SW 1271 (cell line): ENCODE measurements at places on chromosomes 3 and 15.

DNA sequence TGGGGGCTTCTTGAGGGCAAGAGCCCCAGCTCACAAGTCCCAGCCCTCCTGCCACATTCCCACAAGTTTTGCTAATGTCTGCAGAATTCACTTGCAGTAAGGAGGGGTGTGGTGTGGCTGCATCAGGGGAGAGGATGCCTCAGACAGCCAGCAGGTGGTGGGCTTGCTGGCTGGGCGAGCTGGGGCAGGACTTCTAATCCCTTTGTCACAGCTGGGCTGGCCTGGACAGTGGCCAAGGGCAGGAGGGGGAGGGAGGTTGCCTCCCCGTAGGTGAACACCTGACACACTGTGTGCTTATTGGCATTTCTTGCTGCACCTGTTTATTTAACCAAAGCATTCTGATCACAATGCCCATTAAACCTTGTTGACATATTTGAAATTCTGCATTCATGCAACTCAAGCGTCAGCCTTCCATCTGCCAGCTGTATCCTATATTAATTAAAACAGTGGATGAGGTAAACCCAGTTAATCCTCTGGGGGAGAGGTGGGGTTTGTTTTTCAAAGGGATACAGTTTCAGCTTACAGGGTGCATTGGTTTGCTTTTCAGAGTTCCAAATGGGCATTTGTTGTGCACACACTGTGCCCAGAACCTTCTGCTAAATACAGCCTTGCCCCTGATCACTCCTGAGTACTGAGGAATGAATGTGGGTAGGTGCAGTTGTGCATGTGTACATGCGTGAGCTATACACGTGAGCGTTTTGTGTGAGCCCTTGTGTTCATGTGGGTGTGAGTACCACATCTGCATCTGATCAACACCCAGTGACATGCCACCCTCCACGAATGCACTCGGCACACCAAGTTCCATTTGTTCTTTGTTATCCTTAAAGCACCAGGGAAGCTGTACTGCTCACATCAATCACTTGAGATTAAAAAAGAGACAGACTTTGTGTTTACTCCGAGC, 268.7 kb downstream of the XXYLT1 start:
- DNase-seq, result peak; percentile 32

GRCh38 chr3:30642849-30643361, 36.5 kb downstream of the TGFBR2 start:
- no peak for DNase-seq

GRCh38 chr3:185823078-185824044, 1.5 kb downstream of the IGF2BP2 start:
- DNase-seq, result peak; percentile 7

- no peak for DNase-seq
Measured at GRCh38 chr3:27728195-27729087, 6.3 kb upstream of the EOMES start.

- DNase-seq, result no peak
Measured at GRCh38 chr3:14876921-14877333, 58.2 kb downstream of the FGD5 start.

DNA sequence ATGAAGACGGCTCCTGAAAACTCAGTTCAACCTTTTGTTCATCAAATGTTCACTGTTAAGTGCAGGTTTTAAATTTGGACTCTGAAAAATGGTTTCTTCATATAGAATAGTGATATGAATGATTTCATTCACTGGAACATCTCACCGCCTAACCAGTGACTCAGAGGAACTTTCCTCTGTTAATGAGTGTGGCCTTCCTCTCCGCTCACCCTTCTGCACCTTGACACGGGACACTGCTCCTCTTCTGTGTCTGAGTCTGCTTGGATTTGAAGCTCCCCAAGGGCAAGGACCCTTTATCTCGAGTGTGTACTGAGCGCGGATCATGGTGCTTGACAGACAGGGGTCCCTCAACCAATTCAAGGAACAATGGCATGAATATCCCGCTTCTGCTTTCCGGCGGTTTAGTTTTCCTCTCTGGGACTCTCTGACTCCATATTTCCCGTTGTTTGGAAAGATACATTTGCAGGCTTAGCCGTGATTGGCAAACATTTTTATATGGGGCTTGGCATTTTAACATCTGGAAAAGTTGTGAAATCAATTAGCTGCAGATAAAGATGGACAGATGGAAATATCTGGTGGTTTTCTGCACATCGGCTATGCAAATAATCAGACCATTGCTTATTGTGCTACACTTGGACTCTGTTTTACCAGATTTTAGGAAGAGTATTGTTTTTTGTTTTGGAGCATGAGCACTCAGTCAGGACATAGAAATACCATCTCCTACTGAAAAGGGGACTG, 20.9 kb downstream of the KBTBD8 start:
- no peak for DNase-seq

DNA sequence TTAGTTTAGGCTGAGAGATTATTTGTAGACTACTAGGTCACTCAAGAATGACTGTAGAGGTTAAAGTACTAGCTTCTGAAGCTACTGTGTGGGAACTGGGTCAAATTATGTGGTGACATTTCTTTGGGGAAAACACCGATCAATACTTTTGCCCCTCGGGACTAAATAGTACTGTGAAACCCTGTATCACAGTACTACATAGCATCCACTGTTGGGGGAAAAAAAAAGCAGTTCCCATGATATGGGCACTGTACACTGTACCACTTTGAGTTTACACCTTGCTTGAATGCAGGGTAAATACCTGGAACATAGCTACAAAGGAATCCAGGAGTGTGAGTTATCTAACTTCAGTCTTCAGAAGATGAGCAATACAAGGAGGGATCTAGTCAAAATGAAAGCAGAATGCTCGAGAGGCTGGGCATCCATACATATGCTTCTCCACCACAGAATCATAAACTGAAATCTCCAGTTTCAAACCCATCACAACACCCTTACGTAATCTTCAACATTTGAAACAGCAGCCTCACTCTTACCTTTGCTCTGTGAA, 311.4 kb downstream of the UNC13C start:
- DNase-seq, result no peak
